RPMI8226 (cell line): ENCODE measurements at places on chromosomes 13 and 19.
A peak's percentile ranks its signal among the peaks of the same experiment; 100 is the strongest.

GRCh38 chr19:2282062-2282861 is at the start of gene PEAK3:
TSS of gene PEAK3 (minus strand) at chr19:2282175. CDS start at chr19:2280931, 1,244 bp downstream.
- DNase-seq = peak; percentile 40

GRCh38 chr19:3224346-3225168 is at the start of gene CELF5:
TSS of gene CELF5 (plus strand) at chr19:3224661. CDS start at chr19:3224740, 79 bp downstream.
- DNase-seq = peak; percentile 73

DNA sequence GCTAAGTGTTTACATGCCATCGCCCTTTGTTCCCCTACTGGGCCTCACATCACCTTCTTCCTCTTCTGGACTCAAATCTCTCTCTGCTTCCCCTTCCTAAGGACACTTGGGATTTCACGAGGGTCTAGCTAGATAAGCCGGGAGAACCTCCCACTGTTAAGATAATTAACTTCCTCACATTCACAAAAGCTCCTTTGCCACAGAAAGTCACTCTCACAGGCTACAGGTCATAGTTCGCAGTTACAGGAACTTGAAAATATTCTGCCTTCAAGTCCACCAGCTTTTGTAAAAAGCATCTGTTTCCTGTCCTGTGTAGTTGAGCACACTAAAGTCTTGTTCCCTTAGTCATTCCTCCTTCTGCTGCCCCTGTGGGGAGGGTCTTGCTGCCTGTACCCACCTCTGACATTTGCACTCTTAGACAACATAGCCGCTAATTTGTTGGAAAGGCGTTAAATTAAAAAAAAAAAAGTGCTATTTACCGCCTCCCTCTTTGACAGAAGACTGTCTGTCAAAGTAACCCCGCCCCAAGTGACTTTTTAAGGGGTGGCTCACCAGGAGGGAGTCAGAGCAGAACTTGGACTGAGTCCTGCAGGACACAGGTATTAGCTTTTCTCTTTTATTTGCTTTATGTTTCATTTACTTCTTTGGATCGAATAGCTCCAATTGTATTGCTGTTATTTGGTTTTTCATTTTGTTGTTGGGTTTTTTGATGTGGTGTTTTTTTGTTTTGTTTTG is 26.8 kb upstream of the CEACAM21 start:
- DNase-seq = peak; percentile 84

- DNase-seq = peak; percentile 78
Measured at GRCh38 chr13:23377983-23378632, 55.4 kb downstream of the SACS start.

DNA sequence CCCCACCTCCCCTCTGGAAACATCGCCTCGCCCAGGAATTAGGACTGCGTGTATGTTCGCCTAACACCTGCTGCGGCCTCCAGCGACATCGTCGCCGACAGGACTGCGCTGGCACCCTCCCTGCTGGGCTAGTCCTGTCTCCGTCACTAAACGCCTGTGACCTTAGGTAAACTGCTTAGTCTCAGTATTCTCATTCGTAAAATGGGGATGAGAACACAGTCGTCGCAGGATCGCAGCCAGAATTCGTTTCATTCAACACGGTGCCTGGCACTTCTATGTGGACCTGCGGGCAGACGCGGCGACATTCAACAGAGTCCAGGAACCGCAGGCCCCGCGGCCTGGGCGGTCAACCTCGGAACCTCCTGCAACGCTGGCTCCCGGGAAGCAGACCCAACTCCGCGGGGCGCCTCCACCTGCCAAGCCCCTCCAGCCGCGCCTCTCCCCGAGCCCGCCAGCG is 485 bp downstream of the CRYL1 start:
- peak; percentile 14 for DNase-seq

- DNase-seq = no peak
Measured at GRCh38 chr13:45082964-45083363, 37.3 kb upstream of the GTF2F2 start.

DNA sequence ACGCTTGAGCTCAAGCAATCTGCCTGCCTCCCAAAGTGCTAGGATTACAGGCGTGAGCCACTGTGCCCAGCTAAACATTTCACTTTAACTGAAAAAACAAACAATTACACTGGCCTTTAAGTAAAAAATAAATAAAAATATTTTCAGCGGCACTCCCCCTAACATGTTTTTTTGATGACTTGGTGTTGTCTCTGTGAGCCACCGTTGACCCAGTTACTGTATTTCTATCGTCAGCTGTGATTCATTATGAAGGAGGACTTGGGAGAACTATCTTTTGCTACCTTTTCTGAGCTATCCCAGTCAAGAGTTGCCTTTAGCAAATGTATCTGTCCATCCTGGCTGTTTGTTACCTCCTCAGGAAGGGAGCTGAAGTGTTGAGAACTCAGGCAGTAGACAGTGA is 18.5 kb upstream of the C19orf33 start:
- no peak for DNase-seq

- DNase-seq = peak; percentile 96
Measured at GRCh38 chr19:3516675-3517207, 10.6 kb downstream of the FZR1 start.

DNA sequence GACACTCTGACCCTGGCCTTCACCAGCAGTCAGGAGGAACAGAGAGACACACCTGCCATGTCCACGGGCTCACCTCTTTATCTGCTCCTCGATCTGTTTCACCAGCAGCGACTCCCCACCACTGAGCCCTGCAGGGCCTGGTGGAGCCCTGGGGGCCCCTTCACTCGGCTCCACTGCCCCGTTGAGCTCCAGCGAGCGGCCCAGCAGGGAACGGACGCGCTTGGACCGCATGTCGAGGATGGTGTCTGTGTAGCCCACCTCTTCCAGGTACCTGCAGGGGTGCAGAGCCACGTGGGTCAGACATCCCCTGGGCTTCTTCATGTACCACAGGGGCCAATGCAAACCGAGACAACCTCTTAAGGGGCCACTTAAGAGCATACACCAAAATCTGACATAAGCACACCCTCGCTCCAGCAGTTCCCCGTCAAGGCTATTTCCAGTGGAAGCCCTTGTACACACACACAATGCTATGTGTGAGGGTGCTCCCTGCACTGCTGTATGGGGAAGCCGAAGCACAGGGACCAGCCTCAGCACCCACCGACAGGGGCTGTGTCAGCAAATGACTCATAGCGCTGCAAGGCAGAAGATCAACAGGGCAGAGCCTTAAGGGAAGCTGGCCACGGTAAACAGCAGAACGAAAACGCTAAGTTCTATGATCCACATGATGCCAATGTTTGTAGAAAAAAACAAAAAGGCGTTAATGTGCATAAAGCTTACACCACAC is 12.7 kb upstream of the FKRP start:
- no peak for DNase-seq

- DNase-seq = no peak
Measured at GRCh38 chr13:113404723-113405471, 41.0 kb upstream of the GRTP1 start.

GRCh38 chr13:104750377-104750776 is 1684.2 kb upstream of the SLC10A2 start:
- DNase-seq = no peak

GRCh38 chr19:6109947-6110346 is 353 bp downstream of the RFX2 start:
- DNase-seq = no peak

DNA sequence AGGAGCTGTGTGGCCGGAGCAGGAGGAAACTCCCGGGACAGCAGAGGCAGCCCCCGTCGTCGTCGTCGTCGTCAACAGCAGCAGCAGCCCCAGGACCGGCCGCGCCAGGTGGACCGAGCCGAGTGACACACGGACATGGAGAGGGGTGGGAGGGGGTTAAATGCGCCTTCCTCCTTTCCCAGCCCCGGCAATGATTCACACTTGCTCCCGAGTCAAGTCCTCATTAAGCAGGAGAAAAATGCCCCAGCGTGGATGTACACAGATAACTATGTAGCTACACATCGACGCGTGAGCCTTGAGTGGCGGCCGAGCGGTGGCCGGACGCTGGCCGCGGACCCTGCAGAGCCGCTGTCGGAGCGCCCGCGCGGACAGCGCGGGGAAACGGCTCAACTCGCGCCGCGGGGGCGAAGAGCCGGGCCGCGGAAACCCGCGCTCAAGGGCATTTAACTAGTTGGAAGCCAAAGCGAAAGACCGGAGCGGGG is 645 bp downstream of the UBL3 start:
- peak; percentile 20 for DNase-seq
